ENCODE measurements at places on chromosomes 6 and 20. TPM values are rescaled to one million over a fixed set of nuclear protein-coding genes. Genes with fewer than 3 reads are reported as not detected.

DNA sequence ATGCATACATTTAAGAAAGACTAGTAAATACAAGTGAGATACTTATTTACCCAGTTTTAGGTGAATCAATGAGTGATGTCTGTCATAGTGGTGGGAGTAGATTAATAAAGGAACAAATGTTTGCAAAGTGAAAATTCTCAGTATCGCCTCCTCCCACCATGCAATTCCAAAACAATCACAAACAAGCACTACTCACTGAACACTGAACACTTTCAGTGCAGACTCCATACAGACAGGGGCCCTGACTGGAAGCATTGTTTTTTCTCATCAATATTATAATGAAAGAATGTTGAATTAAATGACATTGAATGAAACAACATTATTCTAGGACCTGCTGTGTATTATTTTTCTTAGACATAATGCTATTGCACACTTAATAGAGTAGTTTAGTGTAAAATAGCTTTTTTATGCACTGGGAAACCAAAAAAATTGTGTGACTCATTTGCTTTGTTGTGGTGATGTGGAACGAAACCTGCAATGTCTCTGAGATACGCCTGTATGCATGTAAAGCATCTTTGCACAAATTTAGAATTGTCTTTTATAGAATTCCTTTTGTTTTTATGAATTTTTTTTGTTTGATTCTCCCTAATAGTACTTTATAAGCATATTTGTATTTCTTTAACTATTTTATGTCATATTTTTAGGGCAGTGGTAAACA is 317.5 kb downstream of the UTRN start:
- H3K4me1 ChIP-seq: no peaks in the 10 kb centered on the region
- no peak for DNase-seq
- H3K27ac ChIP-seq: no peak overlapping the region
- H3K27me3 ChIP-seq: no peaks in the 10 kb centered on the region
- H3K36me3 ChIP-seq: no peaks in the 10 kb centered on the region

GRCh38 chr6:39210450-39210849 is 18.8 kb downstream of the KCNK5 start:
- H3K36me3 ChIP-seq: no peaks in the 10 kb centered on the region
- no peak overlapping the region for H3K27ac ChIP-seq
- H3K27me3 ChIP-seq: no peaks in the 10 kb centered on the region
- no peak for DNase-seq

FAM83C gene
- total RNA-seq: 0.11 TPM

DNA sequence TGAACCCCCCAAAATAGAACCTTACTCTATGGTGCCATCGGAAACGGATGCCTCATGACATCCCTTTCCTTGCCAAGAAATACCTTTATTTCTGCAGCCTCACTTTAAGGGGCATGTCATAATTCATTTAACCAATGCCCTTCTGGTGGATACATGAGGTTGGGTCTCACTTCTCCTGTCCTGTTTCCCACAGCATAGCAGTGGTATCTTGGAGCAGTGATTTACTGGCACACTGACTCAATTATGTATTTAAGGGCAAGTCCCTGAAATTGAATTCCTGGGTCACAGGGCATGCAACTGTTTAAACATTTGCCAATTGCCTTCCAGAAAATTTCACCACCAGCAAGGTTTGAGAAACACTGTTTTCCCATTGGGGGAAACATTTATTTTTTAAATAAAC is 639 bp upstream of the LBP start:
- H3K27ac ChIP-seq: no peak overlapping the region
- H3K4me3 ChIP-seq: no peak overlapping the region
- no peaks in the 10 kb centered on the region for H3K36me3 ChIP-seq
- H3K27me3 ChIP-seq: no peaks in the 10 kb centered on the region

DNA sequence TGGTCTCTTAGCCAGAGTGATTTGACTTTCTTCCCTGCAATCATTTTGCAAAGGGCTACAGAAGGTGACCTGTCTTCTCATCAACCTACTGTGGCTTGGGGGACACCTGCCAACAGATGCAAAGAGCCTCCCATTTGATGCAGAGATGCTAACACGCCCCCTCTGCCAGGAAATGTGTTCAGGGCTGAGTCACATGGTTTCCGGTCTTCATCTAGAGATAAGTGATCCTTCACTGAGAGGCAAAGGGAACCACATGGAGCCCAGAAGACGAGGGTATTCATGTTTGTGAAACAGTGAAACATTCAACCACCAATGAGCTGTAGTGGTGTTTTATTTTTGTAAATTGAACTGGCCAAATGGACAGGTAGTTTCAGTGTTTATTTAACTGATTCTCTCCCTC is 109.0 kb upstream of the RIN2 start:
- no peak overlapping the region for H3K27ac ChIP-seq
- no peaks in the 10 kb centered on the region for H3K27me3 ChIP-seq
- no peaks in the 10 kb centered on the region for H3K36me3 ChIP-seq
